ENCODE measurements at places on chromosomes 1 and 21. TPM values are rescaled to one million over a fixed set of nuclear protein-coding genes. Genes with fewer than 3 reads are reported as not detected.

DNA sequence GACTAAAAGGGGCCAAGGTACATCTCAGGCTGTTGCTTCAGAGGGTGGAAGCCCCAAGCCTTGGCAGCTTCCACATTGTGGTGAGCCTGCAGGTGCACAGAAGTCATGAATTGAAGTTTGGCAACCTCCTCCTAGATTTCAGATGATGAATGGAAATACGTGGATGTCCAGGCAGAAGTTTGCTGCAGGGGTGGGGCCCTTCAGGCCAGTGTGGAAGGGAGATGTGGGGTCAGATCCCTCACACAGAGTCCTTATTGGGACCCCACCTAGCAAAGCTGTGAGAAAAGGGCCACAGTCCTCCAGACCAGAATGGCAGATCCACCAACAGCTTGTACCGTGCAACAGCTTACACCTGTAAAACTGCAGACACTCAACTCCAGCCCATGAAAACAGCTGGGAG lies 67.4 kb upstream of the PTGS2 start:
- no peak overlapping the region for H3K27ac ChIP-seq
- no peaks in the 10 kb centered on the region for H3K27me3 ChIP-seq
- H3K4me3 ChIP-seq, result no peak overlapping the region
- no peaks in the 10 kb centered on the region for H3K4me1 ChIP-seq
- DNase-seq, result no peak
- H3K36me3 ChIP-seq, result no peaks in the 10 kb centered on the region

DNA sequence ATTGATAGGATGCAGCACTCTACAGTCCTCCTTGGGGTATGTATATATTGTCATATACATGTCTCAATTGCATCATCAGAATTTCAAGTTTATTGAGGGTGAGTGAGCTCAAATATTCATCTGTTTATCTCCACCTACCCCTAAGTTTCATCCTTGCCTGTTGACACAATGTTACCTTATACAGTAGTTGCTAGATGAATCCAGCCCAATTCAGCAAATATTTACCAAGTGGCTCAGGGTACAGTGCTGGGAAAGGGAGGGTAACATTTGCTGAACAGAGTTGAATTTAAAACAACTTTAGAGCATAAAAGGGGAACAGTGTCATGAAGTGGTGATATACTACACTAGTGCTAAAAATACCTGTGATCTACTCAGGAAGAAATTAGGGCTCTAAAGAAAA lies 14.4 kb downstream of the ELAVL4 start:
- no peak overlapping the region for H3K27ac ChIP-seq
- no peak overlapping the region for H3K4me3 ChIP-seq
- H3K4me1 ChIP-seq, result peaks cover 2% of the 10 kb centered on the region
- DNase-seq, result no peak
- peaks cover 32% of the 10 kb centered on the region for H3K27me3 ChIP-seq
- H3K36me3 ChIP-seq, result no peaks in the 10 kb centered on the region

DNA sequence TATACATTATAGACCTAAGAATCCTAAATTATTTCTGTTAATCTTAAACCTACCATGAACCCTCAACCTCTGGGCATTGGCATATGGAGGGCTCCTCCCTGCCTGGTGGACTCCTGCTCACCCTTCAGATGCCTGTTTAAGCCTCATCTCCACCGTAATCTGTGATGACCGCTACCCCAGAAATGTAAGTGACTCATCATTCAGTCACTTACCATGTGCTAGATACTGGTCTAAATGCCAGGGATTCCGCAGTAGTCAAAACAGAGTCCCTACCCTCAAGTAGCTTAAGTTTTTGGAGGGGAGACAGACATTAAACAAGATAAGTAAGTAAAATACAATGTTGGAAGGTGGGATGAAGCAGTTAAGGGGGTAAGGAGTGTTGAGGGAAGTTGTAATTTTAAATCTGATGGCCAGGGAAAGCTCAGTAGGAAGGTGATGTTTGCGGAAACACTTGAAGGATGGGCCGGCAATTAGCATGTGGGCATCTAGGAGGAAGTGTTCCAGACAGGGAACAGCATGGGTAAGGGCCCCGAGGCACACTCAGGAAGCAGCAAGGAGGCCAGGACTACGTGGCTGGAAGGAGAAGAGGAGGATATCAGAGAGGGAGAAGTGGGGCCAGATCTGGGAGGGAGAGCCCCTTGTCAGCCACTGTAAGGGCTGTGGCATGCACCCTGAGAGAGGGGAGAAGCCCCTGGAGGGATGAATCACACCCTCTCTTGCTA lies 141.7 kb upstream of the HOOK1 start:
- no peaks in the 10 kb centered on the region for H3K27me3 ChIP-seq
- peaks cover 6% of the 10 kb centered on the region for H3K4me1 ChIP-seq
- H3K4me3 ChIP-seq, result no peak overlapping the region
- no peak overlapping the region for H3K27ac ChIP-seq
- H3K36me3 ChIP-seq, result peaks cover 4% of the 10 kb centered on the region
- DNase-seq, result no peak

The RAP1GAP gene
- 0.42 TPM for total RNA-seq

The MCOLN3 gene
- 3.2 TPM for total RNA-seq

DNA sequence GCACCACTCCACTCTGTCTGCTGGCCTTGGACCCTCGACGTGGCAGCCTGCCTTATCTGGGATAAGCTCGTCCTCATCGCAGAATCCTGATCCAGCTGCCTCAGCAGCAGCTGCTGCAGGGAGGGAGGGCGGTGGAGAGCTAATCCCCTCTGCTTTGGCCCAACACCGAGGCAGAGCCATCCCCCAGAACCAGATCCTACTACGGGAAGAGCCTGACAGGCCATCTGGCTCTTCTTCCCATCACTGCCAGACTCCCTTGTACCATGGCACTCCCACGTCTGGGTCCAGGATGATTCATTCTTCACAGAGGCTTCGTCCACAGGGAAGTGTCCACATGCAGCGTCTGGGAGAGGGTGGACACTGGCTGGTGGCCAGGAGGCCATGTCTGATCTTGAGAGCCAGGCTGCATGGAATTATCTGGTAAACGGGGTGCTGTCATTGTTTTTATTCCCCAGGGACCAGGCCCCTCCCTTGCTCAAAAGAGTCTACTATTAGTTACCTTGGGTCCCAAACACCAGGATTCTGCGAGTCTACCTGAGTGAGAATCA lies 14.6 kb upstream of the PKP1 start:
- H3K27ac ChIP-seq, result no peak overlapping the region
- peaks cover 70% of the 10 kb centered on the region for H3K27me3 ChIP-seq
- no peak overlapping the region for H3K4me3 ChIP-seq
- peaks cover 2% of the 10 kb centered on the region for H3K36me3 ChIP-seq
- peaks cover 2% of the 10 kb centered on the region for H3K4me1 ChIP-seq

The SLC44A3 gene
- 2.1 TPM for total RNA-seq

DNA sequence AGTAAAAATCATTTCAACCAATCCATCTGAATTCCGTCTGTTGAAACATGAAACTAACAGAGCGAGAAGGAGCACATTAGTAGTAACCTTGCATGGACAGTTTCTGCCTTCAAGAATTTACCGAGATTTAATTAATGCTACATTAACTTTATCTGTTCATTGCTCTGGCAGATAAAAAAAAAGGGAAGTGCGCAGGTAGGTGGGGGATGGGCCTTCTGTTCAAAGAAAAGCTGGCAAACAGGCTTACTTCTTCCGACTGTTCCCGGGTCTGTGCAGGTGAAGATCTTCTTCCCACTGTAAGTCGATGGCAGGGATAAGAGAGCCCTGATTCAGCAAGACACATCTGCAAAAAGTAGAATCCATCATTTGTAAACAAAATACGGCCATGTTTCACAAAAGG lies 172.6 kb upstream of the DMRTA2 start:
- no peak overlapping the region for H3K4me3 ChIP-seq
- no peaks in the 10 kb centered on the region for H3K27me3 ChIP-seq
- H3K36me3 ChIP-seq, result no peaks in the 10 kb centered on the region

DNA sequence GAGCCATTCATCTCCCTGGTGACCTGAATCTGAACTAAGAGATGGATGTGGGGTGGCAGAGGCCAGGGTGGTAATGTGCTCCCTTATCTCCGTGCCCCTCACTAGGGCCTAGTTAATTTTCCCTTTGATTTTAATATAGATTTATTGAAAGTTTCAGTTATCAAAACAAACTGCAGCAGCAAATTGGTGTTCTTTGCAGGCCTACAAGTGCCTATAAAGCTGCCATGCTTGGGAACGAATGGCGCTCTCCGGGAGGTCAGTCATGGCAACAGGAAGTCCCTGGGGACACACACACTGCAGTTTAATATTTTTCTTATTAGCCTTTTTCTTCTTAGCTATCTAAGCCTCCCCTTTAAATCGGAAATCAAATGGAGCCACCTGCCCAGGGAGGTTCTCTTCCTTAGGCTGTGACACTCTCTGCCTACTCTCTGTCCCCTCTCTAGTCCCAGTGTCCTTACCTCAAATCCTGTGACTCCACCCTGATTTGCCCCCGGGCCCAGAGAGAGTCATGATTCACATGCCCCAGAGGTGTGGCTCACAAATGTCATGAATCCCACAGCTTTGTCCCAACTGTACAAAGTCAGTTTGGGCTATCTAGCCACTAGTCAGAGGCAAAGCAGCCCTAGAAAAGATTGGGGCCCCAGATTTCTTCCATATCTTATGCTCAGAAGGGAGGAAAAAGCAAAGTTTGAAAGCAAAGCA lies 4.3 kb upstream of the ERI3 start:
- H3K27ac ChIP-seq, result no peak overlapping the region
- no peak for DNase-seq
- peaks cover 9% of the 10 kb centered on the region for H3K4me1 ChIP-seq
- H3K27me3 ChIP-seq, result peaks cover 16% of the 10 kb centered on the region
- H3K36me3 ChIP-seq, result peaks cover 5% of the 10 kb centered on the region
- H3K4me3 ChIP-seq, result no peak overlapping the region

DNA sequence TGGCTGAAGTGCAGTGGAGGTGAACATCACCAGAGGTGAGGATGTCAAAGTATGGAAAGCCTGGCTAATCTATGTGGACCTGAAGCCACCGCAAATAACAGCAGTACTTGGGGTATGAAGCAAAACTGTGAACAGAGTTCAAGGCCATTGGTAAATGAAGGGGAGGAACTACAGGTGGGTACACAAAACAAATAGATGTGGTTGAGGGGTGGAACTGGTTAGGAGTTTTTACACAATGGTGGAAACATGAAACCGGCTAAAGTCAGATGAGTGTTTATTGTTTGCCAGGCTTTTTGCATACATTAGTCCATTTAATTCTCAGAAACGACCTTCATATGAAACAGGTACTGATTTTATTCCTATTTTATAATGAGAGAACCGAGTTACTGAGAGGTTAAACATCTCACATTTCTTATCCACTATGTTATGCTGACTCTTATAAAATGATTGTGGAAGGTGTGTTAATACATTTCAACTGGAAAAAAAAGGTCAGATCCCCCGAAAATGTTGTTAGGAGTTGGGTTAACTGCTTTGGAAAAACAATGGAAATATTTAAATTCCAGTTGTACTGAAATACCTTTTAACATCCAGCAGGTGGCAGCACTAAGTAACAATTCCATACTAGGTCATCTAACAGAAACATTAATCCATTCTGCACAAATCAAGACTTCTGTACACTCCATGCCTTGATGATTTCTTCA lies 44.3 kb upstream of the GTF2B start:
- no peaks in the 10 kb centered on the region for H3K27me3 ChIP-seq
- no peak for DNase-seq
- no peak overlapping the region for H3K27ac ChIP-seq
- peaks cover 25% of the 10 kb centered on the region for H3K36me3 ChIP-seq
- H3K4me3 ChIP-seq, result no peak overlapping the region

DNA sequence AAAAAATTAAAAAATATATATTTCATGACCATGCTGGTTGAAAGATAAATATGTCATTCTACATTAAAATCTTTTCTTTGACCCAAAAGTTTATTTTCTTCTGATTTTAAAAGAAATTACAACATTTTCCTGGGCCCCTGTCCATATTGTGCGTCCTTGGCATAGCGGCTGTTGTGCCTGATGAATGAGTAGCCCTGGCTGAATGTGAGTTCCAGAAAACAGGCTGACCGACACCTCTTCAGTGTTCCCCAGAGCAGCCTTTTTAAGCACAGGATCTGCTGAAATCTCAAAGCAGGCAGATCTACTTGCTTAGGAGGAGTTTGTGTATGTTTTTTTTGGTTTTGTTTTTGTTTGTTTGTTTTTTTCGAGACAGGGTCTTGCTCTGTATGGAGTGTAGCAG lies 19.7 kb downstream of the KIAA1614 start:
- no peak for DNase-seq
- no peaks in the 10 kb centered on the region for H3K27me3 ChIP-seq
- H3K36me3 ChIP-seq, result no peaks in the 10 kb centered on the region
- H3K27ac ChIP-seq, result no peak overlapping the region
- peaks cover 9% of the 10 kb centered on the region for H3K4me1 ChIP-seq

GRCh38 chr21:42026082-42026435 lies 15.9 kb upstream of the ZBTB21 start:
- H3K27me3 ChIP-seq, result peaks cover 15% of the 10 kb centered on the region
- H3K4me3 ChIP-seq, result no peak overlapping the region
- peaks cover 9% of the 10 kb centered on the region for H3K4me1 ChIP-seq
- no peak overlapping the region for H3K27ac ChIP-seq
- peaks cover 3% of the 10 kb centered on the region for H3K36me3 ChIP-seq
